Activated CD8-positive, alpha-beta memory T cell treated with anti-CD3 and anti-CD28 coated beads for 1 hour (primary cell): ENCODE measurements at places on chromosomes 2 and 18.

- DNase-seq, result no peak
Observed at GRCh38 chr2:101114268-101114783, 36.9 kb downstream of the TBC1D8 start.

GRCh38 chr2:10993001-10993481, 81.3 kb downstream of the KCNF1 start:
- DNase-seq, result no peak

DNA sequence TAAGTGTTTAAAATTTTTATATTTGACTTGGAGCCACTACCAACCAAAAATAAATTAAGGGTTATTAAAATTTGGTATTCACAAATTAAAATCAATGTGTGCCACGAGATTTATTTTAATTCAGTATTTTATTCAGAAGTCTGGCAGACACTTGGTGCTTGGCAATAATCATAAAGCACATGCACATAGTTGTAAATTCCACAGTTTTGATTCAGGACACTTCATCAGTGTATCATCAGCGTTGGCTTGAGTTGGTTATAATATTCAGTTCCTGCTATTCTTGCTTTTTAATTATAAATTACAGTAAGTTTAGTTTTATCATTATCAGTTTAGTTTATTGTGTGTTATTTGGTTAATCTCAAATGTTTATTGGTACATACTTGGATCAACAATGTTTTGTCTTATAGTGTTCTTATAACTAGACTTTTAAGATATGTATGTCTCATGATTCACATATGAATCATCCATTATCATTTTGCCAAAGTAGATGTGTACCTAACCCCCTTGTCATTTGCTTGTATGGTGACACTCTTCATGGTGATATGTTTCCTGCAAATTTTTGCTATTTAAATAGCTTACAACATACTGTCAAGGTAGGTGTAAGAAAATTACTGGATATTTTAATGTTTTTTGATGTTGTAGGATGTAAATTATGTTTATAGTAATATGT, 237.9 kb downstream of the BABAM2 start:
- no peak for DNase-seq

- no peak for DNase-seq
Observed at GRCh38 chr2:23563673-23564614, 179.0 kb downstream of the KLHL29 start.

- DNase-seq, result no peak
Observed at GRCh38 chr2:211457325-211457724, 900.9 kb downstream of the CPS1 start.

DNA sequence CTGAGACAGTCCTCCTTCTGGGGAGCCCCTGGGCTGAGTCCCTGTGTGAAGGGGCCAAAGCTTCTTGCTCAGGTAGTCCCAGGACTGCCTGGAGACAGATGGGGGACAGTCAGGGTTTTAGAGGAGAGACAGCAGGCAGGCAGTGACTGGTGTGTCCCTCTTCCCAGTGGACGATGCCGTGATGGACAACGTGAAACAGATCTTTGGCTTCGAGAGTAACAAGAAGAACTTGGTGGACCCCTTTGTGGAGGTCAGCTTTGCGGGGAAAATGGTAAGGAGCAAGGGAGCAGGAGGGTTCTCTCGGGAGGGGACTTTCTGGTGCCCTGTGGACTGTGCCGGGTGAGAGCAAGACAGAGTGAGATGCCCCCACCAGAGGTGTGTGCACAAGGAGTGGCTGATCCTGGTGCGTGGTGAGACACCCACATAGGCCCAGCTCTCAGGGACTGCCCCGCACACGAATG, 74.8 kb downstream of the DYSF start:
- DNase-seq, result no peak

- DNase-seq, result no peak
Observed at GRCh38 chr2:177998006-177998405, 74.6 kb downstream of the PDE11A start.

- peak; percentile 66 for DNase-seq
Observed at GRCh38 chr2:68908392-68908970, 37.3 kb upstream of the BMP10 start.

GRCh38 chr2:160720098-160720497, 226.5 kb upstream of the RBMS1 start:
- DNase-seq, result no peak

GRCh38 chr2:128654408-128654807, 335.7 kb upstream of the HS6ST1 start:
- DNase-seq, result no peak

- DNase-seq, result no peak
Observed at GRCh38 chr2:160399880-160400279, 93.7 kb downstream of the RBMS1 start.

- no peak for DNase-seq
Observed at GRCh38 chr2:100236166-100236565, 86.1 kb downstream of the LONRF2 start.

GRCh38 chr2:152083202-152083875, 15.5 kb downstream of the CACNB4 start:
- DNase-seq, result no peak

GRCh38 chr2:201263779-201264178, 3.4 kb downstream of the CASP8 start:
- no peak for DNase-seq

GRCh38 chr2:108855194-108855593, 68.6 kb downstream of the CCDC138 start:
- no peak for DNase-seq

- no peak for DNase-seq
Observed at GRCh38 chr2:11753452-11753885, 7.0 kb downstream of the LPIN1 start.

DNA sequence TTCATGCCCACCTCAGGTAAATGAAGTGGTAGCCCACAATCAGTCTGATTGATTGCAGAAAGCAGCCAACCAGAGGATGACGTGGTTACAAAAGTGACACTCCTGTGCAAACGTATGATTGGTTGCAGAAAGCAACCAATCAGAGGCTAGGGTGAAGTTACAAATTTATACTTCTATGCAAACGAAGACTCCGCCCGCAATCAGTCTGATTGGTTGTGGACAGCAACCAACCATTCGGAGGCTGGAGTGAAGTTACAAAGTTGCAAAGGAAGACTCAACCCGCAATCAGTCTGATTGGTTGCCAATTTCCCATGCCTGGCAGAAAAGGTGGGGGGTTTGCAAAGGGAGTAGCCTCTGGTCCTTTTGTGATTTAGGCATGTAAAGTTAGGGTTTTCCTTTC, 4.0 kb upstream of the SLC3A1 start:
- DNase-seq, result no peak

DNA sequence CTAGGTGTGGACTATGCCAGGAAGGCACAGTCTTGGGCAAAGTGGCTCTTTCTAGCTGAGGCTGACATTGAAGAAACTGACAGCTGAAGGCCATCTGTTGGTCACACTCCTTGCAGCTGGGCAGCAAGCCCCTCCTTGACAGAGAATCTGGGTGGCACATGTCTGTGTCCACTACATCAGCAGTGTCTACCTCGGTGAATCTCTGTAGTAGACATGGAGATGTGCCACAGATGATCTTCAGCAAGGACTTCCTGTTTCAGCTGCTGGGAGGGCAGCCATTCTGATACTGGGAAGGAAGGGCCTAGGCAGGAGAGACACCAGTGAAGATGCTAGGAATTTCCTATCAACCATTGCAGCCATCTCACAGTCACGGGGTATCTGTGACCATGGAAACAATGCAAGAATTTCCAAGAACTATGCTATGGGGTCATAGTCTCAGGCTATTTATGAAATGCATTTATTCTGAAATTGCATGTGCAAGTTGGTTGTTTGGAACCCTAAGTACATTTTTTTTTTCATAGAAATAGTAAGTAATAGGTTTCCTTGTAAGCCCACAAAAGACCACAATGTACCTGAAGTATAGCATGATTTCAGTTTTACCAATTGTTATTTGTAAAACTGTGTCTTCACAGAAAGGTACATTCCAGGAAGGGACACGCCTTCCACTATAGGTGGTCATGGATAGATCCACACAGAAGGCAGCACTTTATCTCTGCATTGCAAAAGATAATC, 63.8 kb upstream of the DARS1 start:
- DNase-seq, result no peak

DNA sequence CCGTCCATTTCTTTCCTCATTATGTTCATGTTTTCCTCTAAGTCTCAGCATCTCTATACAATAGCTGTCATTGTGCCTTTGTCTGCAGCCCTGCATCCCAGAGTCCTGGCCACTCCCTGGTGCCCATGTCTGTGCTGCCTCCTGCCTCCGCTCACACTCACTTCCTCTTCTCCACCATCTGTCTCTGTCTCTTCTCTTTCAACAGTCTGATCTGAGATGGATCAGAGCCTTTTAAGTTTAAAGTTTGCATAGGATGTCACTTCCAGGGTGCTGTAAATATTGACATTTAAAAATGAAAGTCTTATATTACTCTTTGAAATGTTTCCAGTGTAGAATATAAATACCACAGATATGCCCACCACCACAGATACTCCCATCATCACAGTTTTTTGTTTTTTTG, 42.7 kb downstream of the UBE2F start:
- no peak for DNase-seq

DNA sequence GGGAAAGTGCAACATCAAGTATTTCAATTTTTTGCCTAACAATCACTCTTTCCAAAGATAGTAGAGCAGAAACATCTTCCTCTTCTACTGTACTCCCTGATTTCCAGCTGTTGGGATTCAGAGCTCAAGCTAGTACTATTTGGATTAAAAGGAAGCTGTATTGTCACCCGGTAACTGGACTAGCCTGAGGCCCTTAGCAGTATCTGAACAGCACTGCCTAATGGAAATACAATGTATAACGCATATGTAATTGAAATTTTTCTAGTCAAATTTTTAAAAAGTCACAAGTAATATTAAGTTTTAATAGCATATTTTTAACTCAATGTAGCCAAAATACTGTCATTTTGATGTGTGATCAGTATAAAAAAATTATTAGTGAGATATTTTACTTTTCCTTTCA, 86.2 kb downstream of the COX7A2L start:
- DNase-seq, result no peak

DNA sequence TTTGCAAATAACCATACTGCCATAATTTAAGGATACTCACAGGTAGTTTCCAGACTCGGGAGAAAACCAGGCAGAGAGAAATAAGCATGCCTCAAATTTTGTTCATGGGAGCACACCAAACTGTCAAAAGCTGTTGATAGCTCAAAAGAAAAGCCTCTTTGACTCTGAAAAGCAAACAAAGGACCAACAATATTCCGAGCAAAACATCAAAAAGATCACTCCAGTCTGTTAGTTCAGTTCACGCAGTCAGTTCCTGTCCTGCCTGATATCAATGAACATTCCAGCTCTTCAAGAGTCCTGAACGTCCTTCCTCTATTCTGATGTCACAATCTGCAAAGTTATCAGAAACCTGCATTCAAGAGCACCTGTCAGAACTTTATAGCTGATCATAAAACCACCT, 78.7 kb downstream of the RRM2 start:
- no peak for DNase-seq

DNA sequence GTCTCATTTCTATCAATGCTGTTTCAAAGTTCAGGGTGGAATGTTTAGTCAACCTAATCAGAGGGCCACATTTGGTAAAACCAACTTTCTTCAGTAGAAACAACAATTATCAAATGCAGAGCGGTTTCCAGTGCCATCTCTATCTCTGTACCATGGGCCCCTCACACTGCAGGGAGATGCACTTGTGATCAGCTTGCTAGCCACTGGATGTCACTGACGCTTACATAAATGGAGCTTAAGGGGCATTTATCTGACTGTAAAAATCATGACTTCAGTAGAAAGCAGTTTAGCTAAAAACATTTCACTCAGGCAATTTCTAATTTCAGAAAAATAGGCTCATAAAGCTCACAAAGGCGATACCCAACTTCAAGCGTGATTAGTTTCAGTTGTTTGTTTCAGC, 678.0 kb downstream of the ZEB2 start:
- no peak for DNase-seq

DNA sequence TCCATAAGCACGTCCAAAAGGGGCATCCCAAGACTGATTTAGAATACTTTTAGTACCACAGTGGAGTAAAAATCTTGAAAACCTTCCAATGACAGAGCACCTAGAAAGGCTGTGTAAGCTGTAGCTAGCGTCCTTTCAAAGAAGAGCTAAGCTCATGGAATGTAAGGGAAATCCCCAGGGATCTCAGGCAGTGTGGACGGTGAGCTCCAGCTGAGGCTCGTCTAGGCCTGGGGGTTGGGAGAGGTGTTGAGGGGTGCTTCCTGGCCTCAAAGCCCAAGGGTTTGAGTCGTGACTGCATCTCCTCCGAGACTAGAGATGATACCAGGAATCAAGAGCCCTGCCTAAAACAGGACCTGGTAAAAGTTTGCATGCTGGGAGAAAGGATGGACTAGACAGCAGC, 7.6 kb downstream of the CTIF start:
- DNase-seq, result no peak

DNA sequence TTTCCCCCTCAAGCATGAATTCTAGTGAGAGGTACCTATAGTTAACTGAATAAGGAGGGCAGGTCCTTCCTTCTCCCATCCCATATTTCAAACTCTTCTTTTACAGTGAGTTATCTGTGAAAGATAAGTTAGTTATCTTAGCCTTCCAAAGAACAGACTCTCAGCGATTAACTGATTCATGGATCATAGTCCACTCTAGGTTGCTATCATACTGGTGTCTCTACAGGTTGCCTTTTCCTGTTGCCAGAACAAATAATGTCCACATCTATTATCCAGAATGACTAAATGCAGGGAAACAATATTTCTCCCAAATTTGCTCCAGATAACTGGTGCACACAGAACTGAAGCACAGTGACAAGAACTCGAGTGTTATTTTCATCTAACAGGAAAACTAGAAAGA, 68.3 kb downstream of the MEP1B start:
- DNase-seq, result no peak

GRCh38 chr18:62523631-62524439, 1.0 kb downstream of the ZCCHC2 start:
- DNase-seq, result peak; percentile 25

GRCh38 chr2:171478345-171478744, 43.9 kb upstream of the CYBRD1 start:
- DNase-seq, result no peak

DNA sequence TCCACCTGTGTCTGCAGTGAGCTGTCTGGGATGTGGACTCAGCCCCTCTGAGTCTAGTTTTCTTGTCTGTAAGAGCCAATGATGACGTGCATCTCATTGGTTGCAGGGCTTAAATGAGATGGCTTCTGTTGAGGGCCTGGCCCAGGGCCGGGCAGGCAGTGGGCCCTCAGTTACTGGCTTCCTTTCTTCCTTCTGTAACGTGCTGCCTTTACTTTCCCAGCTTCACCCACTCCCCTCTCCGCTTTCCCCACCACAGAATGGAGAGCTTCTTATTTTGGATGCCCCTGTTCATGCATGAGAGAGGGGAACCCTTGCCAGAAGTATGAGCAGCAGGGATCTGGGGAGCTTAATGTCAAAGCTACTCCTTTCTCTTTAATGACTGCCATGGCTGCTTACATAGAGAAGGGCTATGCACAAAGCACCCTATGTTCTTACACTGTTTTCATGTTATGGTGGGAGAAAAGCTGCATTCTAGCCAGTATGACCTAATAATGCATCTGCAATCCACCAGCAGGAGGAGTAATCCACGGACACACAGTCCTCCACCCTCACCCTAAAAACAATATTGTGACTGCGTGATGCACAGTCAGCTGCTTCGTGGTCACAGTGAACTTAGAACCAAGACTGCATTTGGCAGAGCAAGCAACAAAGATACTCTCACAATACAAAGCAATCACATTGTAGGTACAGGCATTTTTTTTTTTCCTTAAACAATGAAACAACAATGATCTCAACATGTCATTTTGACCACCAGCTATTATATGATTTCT, 37.2 kb downstream of the CREG2 start:
- DNase-seq, result no peak

- no peak for DNase-seq
Observed at GRCh38 chr2:189698020-189698887, 23.8 kb downstream of the ANKAR start.

GRCh38 chr2:202909394-202910192, 1.9 kb downstream of the WDR12 start:
- DNase-seq, result no peak
